ENCODE measurements at places on chromosomes 16 and 17. TPM values are rescaled to one million over a fixed set of nuclear protein-coding genes. Genes with fewer than 3 reads are reported as not detected.

GID4 gene
- 5.5 TPM for total RNA-seq

NOB1 gene
- 22.9 TPM for total RNA-seq

TPPP3 gene
- 26.5 TPM for total RNA-seq

PITPNM3 gene
- total RNA-seq: 4.8 TPM

GRCh38 chr17:49573510-49574322 lies 2.0 kb upstream of the NXPH3 start:
- no peak for DNase-seq
